Mammary epithelial cell (primary cell): ENCODE measurements at places on chromosomes 11 and 22. TPM values are rescaled to one million over a fixed set of nuclear protein-coding genes. Genes with fewer than 3 reads are reported as not detected.

DNA sequence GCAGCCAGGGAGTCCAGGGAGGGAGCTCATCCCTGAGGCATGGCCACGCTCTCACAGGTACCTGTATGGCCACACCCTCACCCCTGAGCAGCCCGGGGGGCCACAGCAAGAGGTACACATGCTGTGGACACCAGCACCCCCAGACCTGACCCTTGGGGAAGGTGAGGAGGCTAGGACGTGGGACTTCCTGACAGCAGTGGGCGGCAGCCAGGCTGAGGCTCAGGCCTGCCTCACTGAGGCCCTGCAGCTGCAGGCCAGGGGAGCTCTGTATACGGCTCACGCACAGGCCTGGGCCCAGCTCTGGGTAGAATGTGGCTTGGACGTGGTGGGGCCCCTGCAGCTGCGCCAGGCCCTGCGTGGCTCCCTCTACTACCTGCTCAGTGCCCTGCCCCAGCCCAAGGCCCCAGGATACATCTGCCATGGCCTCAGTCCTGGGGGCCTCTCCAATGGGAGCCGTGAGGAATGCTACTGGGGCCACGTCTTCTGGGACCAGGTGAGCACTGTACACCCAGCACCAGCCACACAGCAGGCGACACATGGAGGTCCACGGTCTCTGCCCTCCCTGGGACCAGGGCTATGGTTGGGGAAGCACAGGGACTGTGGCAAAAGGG, 1.8 kb downstream of the PGGHG start:
- DNase-seq, result no peak

Gene OSBP
- 34.0 TPM for total RNA-seq

DNA sequence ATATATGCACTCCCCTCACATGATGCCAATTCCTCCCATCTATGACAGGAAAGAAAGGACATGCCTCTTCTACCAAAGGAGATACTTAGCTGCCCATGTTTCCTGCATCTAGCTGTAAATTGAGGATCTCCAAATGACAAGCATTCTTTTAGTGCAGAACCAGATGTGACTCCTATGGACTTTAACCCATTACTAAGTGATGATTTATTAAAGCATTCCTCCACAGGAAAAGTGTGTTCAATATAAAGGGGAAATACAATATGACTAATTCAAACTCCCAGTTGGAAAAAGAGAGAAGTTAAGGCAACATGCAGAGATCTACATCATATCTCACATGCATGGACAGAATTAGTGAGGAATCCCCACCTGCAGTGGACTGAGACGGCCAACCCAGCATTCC, 221.3 kb downstream of the FAM76B start:
- no peak for DNase-seq

DNA sequence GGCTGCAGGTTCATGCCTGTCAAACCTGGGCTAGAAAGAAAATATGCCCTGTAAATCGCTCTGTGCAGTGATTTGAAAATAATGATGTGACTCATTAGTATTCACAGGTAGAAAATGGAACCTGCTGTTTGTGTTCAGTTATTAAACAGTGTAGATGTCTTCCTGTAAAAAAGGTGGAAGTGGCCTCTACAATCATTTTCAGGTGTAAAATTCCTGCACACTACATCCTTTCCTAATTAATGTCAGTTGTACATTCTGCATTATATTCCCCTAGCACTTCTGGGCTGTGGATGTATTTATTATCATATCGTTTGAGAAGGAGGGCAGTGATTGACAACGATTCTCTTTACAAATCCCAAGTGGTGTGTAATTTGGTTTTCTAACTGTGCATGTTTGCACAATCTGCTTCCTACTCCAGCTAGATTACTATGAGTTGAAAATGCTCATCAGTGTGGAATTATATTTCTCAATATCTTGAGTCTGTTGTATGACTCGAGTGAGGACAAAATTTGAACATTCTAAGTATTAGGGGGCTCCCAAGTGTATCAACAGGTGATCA, 454.0 kb upstream of the DDI1 start:
- DNase-seq, result peak; percentile 4

Gene OR52A1
- total RNA-seq, result not detected

DNA sequence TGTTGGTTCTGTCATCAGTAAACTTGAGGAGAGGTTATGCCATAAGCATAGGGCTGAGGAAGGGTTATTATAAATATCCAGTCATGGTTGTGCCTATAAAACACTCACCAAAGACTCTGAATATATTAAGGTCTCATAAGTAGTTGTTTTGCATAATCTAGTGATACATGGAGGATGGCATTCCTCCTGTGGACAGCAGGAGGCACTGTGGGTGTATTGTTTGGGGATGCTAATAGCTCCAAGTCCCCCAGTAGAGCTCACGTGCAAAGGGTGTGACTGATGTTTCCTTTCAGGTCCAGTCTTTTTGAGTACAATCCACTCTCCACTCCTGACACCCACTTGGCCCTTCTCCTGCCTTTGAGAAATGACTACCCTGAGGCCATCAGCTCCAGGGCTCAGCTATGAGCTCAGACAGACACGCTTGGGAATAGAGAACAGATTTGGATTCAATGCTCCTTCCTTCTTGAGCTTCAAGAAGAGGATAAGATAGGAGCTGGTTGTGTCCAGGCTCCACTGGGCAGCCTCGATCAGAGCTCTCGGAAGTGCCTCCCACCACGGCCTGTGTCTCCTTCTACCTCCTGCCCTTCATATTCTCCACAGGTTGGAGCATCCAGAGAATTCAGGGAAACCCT, 85.2 kb upstream of the IGLL5 start:
- no peak for DNase-seq

Gene FGF3
- not detected for total RNA-seq

Gene OR8D2
- total RNA-seq, result not detected

DNA sequence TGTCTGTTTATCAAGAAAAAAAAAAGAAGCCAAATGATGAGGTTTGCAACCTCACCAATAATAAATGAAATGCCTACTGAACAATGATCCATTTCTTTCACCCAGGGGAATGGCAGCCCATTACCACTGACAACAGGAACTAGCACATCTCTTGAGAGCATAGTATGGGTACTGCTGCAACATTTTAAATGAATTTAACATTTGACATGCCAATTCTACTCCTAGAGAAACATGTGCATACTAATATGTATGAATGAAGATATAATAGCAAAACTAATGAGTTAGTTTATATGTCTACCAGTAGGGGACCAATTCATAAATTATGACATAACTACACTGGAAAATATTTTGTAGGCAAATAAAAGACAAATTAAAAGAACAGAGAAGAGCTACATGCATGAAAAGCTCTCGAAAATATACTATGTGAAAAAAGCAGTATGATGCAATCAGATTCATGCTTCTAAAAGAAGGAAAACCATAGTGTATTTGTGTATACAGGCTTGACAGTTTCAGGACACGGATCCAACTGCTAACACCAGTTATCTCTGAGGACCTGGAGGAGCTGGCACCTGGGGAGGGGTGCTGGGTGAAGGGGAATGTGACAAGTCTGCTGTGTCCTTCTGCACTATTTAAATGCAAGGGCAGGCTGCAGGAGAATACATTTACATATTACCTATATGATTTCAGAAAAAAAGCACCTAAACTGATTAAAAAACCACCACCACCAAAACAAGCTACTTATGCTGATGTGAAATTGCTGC, 6.9 kb downstream of the SMCO4 start:
- no peak for DNase-seq

DNA sequence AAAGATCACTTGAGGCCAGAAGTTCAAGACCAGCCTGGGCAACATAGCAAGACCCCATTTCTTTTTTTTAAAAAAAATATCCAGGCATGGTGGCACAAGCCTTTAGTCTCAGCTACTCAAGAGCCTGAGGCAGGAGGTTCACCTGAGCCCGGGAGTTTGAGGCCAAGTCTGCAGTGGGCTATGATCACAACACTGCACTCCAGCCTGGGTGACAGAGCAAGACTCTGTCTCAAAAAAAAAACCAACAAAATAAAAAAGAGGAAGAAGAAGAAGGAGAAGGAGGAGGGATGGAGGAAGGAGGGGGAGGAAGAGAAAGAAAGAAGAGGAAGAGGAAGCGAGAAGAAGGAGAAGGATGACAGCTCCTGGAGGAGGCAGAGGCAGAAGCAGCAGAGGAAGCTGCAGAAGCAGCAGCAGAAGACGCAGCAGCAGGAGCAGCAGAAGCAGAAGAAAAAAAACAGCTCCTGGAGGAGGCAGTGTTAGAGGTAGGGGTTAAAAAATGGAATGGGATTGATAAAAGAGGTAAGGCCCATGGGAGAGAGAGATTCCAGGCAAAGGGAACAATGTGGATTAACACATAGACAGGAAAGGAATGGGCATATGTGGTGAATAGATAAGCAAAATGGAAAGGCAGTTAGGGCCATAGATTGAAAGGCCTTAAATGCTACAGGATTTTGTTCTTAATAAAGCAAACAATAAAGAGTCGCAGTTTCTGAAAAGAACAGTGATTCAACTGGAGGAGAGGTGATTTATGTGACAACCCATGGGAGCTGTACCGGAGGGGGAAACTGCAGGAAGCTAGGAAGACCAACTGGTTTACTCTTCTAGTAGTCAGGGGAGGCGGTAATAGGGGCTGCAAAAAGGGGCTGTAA, 10.9 kb downstream of the PRCP start:
- no peak for DNase-seq

DNA sequence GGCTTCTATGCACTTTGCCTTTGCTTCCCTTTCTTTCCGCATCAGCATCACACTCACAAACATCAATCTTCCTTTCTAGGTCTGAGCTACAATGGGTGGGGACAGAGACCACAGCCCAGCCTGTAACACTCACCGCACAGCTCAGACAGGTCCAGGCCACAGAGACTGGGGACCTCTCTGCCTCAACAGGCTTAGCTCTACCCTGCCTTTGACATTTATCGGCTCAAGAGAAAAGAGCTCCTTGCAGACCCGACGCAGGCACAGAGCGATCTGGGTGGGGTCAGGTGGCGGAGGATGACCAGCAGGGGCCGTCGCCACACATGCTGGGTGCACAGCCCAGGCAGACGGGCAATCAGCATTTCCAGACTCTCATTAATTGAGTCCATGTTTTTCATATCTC, 837.3 kb downstream of the TBC1D22A start:
- DNase-seq, result no peak

Gene CDC42BPG
- total RNA-seq, result 7.3 and 18.7 TPM in 2 replicates

DNA sequence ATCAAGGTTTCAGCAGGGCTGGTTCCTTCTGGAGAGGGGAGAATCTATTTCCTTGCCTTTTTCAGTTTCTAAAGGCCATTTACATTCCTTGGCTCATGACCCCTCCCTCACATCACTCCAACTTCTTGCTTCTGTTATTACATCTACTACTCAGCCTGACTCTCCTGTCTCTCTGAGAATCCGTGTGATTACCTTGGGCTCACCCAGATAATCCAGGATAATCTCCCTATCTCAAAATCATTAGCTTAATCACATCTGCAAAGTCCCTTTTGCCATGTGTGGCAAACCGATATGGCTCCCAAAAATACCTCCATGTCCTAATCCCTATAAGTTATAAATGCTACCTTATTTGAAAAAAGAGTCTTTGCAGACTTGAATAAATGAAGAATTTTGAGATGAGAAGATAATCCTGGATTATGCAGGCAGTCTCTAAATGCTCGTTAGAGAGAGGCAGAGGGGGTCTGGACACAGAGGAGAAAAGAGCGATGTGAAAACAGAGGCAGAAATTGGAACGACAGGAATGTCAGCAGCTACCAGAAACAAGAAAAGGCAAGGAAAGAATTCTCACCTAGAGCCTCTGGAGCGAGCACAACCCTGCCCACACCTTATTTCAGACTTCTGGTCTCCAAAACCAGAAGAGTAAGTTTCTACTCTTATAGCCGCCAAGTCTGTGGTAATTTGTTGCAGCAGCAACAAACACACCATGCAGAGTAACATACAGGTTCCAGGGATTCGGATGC, 23.6 kb upstream of the ARHGAP32 start:
- DNase-seq, result peak; percentile 51

DNA sequence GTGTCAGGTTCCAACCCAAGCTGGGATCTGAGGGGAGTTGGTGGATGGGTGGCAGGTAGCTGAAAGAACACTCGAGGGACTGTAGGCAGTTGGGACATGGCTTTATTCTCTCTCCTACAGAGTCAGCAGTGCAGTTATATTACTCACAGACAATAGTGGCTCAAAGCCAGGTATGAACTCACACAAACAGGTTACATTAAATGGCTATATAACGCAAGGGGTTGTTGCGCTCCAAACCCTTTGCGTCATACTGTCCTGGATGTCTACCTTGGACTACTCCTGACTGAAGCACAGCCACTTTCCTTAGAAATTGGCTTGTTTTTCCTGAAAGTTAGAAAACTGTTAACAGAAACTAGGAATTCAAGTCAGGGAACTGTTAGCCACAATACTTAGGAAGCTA, 66.4 kb upstream of the OR4B1 start:
- DNase-seq, result peak; percentile 52
